ENCODE measurements at places on chromosomes 1 and 21.

DNA sequence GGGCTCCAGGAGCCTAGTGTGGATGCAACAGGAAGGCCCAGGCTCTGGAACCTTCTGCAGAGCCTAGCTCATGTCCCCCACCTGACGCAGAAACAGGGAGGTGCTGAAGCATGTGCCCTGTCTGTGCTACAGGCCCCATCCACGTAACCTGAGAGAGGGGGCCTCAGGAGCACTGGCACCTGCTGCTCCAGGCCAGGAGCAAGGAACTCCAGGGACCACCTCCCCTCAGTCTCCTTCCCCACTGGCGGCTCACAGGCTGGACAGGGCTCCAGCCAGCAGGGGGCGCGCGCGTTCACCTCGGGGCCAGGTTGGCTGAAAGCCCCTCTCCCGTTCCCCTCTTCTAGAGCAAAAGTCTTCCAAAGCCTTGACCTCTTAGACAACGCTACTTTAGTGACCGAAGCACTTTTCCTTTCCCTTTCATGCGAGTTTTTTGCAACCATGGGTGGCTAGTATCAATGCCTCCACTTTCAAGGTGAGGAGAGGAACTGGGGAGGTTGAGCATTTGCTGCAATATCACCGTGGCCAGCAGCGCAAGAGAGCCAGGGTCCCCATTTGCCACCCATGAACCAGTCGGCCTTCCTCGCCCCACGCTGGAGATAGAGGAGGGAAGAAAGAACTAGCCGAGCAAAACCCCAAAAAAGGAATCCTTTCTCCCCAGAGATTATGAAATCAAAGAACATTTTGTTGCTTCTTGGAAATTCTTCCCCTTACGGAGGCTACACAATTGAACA is 52.4 kb upstream of the GPR157 start:
- DNase-seq: no peak

- no peak for DNase-seq
Measured at GRCh38 chr1:178540646-178541045, 27.7 kb downstream of the TEX35 start.

DNA sequence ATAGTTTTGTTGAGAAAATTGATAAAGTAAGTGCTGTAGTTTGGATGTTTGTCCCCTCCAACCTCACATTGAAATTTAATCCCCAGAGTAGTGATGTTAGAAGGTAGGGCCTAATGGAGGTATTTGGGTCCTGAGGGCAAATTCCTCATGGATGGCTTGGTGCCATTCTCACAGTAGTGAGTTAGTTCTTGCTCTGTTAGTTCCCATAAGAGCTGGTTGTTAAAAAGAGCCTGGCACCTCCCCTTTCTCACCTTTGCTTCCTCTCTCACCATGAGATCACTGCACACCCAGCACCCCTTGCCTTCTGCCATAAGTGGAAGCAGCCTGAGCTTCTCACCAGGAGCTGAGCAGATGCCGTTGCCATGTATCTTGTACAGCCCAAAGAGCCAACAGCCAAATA is 354.8 kb upstream of the NFIA start:
- DNase-seq: no peak

- DNase-seq: no peak
Measured at GRCh38 chr1:232192781-232193450, 437.0 kb downstream of the SIPA1L2 start.

GRCh38 chr1:24652382-24652781 is 9.3 kb downstream of the SRRM1 start:
- DNase-seq: no peak

GRCh38 chr1:117616356-117616755 is 10.5 kb downstream of the TENT5C start:
- no peak for DNase-seq

- DNase-seq: no peak
Measured at GRCh38 chr1:6435547-6435946, 11.0 kb downstream of the ESPN start.

GRCh38 chr1:227465256-227465655 is 98.1 kb upstream of the ZNF678 start:
- DNase-seq: no peak

- DNase-seq: no peak
Measured at GRCh38 chr1:25066256-25066655, 136.2 kb upstream of the RUNX3 start.

- no peak for DNase-seq
Measured at GRCh38 chr1:115946116-115946515, 30.2 kb upstream of the SLC22A15 start.

DNA sequence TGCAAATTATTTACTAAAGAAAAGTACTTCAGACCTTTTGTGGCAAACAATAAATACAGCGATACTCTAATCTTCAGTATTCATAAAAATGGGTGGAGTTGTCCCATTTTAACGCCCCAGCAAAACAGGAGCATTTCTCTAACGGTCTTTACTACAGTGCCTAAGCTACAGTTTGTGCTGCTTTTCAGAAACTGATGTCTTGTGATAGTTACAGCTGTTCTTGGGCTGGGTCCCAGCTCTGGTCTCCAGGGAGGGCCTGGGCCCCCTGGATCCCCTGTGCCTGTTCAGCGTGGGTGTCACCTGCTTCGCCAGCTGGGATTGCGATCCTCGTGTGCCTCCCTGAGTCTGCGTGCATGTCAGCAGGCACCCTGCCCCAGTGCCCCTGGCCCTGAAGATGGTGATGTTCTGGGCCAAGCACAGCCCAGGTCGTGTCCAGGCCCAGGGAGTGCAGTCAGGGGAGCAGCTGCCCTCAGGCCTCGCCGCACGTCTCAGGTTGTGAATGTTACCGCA is 64.0 kb upstream of the DIP2A start:
- DNase-seq: no peak

GRCh38 chr1:207081806-207082205 is 6.9 kb upstream of the C4BPB start:
- DNase-seq: no peak

GRCh38 chr1:22186311-22186710 is 43.4 kb upstream of the WNT4 start:
- no peak for DNase-seq

DNA sequence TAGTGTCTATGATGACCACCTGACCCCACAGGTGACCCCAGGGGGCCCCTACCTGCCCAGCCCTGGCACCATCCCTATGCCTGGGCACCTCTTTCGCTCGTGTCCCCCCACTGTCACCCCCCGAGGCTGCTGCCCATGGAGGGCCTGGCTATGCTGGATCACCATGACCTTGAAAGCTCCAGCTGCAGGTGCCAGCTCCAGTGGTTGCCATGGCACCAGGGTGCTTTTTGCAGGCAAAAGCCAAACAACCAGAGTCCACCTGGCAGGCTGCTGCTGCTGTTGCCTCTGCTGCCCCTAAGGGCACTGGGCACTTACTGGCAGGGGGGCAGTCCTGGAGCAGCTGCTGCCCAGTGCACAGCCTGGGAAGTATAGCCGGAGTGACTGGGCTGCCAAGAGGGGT is 21.7 kb downstream of the ETNK2 start:
- DNase-seq: no peak

- DNase-seq: no peak
Measured at GRCh38 chr1:54922040-54922761, 35.2 kb upstream of the DHCR24 start.
